ENCODE measurements at places on chromosomes 2 and 18.

GRCh38 chr2:57562495-57562894 lies 484.1 kb upstream of the VRK2 start:
- no peak for DNase-seq

DNA sequence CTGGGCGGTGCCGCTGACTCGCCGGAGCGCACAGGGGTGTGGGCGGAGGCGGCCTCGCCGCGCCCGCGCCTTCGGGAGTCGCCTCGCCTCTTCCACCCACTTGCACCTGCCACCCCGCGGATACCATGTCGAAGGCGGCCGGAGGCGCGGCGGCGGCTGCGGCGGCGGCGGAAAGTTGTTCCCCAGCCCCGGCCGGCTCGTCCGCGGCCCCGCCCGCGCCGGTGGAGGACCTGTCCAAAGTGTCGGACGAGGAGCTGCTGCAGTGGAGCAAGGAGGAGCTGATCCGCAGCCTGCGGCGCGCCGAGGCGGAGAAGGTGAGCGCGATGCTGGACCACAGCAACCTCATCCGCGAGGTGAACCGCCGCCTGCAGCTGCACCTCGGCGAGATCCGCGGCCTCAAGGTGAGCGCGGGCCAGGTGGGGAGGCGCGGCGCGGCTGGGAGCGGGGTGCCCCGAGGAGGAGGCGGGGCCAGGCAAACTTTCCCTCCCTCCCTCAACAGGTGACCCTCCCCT lies 766 bp downstream of the CCDC85A start:
- DNase-seq = no peak

DNA sequence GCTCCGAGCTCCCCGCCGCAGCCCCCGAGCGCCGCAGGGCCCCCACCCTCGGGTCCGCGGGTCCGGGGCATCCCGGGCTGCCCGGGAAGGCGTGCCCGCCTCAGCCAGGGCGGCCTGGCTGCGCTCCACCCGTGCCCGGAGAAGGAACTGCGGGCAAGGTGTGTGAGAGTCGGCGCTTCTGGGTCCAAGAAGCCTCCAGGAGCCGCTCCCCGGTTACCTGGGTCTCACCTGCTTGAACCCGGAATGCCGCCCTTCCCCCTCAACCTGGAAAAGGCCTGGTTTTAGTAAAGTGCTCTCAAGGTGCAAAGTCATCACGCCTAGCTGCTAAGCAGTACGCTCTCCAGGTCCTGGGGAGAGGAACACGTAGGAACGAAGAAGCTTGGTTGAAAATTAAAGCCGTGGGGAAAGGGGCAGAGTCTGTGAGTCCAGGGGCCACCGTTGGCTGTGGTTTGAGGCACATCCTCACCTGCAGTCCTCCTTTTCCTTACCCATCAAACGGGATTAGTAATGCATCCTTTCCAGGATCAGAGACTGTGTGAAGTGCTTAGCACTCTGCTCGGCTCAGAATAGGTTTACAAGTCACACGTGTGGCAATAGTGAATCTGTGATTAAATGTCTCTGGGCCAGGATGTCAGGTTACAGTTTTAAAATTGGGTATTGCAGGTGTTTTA lies 1.2 kb downstream of the ASAP2 start:
- DNase-seq = no peak

GRCh38 chr2:45826460-45826859 lies 175.0 kb downstream of the PRKCE start:
- DNase-seq = no peak

DNA sequence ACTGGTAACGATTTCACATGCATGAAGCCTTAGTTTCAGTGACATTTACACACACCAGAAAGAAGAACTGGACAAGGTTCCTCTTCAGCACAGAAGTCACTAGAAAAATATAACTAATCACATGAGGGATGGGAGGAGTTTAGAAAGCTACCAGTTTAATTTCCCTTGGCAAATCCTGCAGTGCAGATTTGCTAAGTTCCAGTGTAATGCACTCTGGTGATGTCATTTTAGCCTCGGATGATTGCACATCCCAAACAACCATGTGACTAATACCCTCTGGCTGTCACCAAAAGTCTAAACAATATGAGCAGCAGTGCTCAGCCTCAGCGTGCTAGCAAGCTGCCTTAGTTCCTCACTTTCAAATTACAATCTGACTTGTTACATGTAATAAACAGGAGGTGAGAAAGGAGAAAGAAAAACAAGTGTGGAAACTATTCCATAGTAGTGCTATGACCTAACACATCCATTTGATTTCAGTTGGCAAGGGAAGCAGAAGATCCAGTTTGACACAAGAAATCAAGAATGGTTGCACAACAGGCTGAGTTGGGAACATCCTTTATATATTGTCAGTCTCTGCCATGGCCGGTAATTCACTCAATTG lies 35.3 kb upstream of the PPP1CB start:
- peak; percentile 96 for DNase-seq

GRCh38 chr18:59725142-59725541 lies 27.9 kb upstream of the CCBE1 start:
- no peak for DNase-seq

- DNase-seq = no peak
These were observed 254.5 kb downstream of the KLHL29 start for GRCh38 chr2:23639406-23639982.

DNA sequence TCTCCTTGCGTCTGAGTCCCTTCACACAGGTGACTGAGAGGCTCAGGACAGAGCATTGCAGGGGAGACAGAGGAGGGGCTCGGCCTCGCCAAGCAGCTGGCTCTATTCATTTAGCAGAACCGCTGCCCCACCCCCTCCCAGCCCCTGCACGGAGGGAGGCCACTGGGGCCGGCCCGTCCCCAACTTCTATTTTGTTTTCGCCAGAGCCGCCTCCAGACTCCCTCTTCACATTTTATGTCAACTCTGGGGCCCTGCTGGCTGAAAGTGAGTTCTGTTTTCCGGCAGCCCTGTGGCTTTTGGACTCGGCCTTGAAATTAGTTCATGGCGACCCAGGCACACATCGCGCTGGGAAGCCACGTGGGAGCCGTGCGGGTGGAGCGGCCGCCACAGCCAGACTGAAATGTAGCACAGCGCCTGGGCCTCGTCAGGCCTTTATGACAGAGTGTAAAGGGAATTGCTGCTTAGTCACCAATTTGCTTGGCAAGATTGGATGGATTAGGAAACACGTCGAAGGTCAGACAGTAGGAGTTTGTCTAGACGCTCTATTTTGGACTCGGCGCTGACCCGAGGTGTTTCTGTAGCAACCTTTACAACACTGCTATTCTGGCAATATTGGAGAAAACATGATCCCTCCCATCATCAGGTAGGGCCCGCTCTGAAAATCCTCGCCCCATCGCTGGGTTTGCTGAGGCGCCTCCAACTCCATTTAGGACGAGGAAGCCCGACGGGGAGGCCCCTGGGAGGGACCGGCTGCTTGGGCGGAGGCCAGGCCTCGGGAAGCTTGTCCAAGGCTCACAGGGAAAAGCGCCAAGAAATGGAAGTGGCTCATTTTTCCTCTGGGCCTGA lies 90.7 kb upstream of the CTDP1 start:
- DNase-seq = peak; percentile 39

- DNase-seq = peak; percentile 13
These were observed 158.6 kb downstream of the PIK3C3 start for GRCh38 chr18:42113529-42114191.

- DNase-seq = no peak
These were observed 74.7 kb downstream of the SMAD7 start for GRCh38 chr18:48875942-48876511.

- DNase-seq = no peak
These were observed 52.6 kb downstream of the ITGB1BP1 start for GRCh38 chr2:9370746-9371145.

DNA sequence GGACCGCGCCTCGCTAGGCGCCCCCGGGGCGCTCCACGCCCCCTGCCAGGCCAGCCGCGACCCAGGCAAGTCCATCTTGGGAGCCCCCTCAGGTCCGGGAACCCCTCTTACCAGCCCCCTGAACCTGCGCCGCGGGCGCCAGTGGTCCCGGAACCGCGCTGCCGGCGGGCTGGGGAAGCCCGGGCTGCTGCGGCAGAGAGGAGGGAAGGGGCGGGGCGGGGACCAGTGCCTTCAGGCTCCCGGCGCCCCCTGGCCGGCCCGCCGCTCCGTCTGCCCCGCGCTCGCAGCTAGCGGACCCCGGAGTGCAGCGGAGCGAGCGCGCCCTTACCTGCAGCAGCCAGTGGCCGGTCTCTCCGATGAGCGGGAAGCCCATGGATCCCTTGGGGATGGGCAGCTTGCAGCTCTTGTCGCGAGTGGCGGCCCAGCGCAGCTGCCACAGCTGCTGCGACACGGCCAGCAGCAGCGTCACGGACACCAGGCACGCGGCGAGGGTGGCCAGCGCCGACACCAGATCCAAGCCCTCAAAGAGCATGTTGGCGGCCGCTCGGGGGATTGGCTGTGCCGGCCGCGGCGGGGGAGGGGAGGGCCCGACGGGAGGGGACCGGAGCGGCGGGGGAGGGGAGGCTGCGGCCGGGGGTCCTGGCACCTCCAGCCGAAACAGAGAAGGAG lies at the start of gene CYP26B1:
Gene CYP26B1, minus strand, starts transcription at position 560 of the 669 bp plus-strand sequence. Its CDS starts 28 bp downstream, at position 532.
- no peak for DNase-seq

GRCh38 chr2:121489911-121490583 lies 40.6 kb upstream of the RNU4ATAC start:
- no peak for DNase-seq

DNA sequence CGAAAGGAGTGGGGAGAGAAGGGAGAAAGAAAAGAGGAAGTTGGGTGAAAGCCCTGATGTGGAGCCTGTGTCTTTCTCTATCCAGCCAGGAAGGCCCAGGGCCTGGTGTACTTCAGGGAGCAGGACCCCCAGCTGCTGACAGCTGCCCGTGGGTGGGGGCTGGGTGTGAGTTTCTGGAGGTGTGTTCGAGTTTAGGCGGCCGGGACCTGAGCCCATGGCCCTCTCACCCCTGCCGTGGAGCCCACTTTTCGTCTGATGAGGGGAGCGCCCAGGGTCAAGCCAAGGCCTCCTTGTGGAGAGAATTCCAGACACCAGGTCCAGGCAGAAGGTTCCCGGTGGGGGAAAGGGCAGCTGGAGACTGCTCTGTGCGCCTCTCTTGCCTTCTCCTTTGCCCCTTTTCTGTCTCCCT lies 2.2 kb downstream of the SIX3 start:
- DNase-seq = no peak

DNA sequence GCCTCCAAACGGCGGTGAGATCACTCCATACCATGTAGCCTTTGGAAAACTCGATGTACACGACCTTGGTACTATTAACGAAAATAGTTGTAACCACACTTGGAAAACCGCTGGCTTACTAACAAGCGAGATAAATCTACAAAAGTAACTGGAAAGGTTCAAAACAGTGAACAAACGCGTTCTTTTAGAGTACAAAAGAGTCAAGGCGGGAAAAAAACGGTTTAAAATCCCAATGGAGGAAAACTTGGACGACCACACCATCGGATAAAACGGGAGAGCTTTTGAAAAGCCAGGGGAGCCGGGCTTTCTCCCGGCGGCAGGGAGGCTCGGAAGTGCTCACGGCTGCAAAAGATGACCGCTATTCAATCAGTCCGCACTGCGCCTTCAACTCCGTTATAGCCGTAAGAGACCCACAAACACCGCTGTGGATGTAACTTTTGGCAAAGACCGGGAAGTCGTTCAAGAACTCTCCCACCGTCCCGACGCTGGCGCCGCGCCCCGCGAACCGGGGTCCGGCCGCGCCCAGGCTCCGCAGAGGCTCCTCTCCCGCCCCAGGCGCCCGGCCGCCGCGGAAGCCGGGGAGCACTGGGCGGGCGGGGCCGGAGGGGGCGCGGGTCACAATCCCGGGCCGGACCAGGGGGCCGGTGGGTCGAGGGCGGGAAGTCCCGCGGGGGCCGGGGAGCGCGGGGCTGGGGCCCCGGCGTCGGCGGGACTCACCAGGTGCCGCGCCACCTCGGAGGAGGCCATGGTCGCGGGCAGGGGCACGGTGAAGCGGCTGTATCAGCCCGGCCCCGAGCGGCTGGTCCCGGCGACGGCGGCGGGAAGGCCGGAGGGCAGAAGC lies 465 bp downstream of the SEPTIN10 start:
- peak; percentile 47 for DNase-seq

- DNase-seq = peak; percentile 100
These were observed 552 bp upstream of the MXD1 start for GRCh38 chr2:69914164-69914949.

- DNase-seq = peak; percentile 82
These were observed 203.8 kb downstream of the TNS1 start for GRCh38 chr2:217798743-217799562.

- DNase-seq = no peak
These were observed 49.1 kb downstream of the TTC21B start for GRCh38 chr2:165904432-165904831.

GRCh38 chr2:239965318-239965717 lies 59.8 kb downstream of the NDUFA10 start:
- DNase-seq = no peak

GRCh38 chr2:195863564-195863963 lies 205.1 kb downstream of the DNAH7 start:
- DNase-seq = peak; percentile 38

DNA sequence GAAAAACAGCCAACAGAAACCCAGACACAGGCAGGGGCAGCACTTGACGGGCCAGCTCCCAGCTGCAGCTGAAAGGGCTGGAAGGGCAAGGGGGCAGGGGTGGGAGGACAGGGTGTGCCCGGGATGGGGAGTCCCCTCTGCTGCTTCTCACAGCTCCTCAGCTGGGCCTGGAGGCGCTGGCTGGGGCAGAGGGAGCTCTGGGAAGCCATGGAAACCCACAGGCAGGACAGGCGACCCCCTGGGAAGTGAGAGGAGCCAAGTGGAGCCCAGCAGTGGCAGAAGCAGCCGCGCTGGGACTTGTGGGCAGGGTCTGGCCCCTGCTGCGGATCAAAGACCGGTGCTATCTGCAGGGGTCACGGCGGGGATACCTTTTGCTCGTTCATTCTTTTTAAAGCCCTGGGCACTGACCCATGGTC lies 20.7 kb downstream of the OTOF start:
- no peak for DNase-seq

DNA sequence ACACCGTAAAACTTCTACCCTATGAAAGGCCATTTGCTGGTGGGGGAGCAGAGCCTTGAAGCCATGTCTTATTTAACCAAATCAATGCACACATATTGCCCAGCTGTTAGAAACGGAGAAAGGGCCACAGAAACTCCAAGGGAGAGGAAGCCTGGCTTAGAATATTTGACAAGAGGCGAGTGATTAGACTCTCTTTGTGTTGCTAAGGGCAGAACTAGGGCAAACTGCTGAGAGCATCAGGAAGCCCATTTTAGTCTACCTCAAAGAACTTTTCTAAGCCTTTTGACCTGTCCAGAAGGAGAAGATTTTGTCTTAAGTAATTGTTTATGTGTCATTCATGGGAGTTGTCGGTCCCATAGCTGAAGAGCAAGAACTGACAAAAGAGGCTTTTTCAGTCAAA lies 54.4 kb upstream of the CELF4 start:
- DNase-seq = no peak
